Urothelium cell line (cell line): ENCODE measurements at places on chromosomes 12 and 14.

- no peak for DNase-seq
Observed at GRCh38 chr12:30599608-30600007, 96.1 kb downstream of the IPO8 start.

DNA sequence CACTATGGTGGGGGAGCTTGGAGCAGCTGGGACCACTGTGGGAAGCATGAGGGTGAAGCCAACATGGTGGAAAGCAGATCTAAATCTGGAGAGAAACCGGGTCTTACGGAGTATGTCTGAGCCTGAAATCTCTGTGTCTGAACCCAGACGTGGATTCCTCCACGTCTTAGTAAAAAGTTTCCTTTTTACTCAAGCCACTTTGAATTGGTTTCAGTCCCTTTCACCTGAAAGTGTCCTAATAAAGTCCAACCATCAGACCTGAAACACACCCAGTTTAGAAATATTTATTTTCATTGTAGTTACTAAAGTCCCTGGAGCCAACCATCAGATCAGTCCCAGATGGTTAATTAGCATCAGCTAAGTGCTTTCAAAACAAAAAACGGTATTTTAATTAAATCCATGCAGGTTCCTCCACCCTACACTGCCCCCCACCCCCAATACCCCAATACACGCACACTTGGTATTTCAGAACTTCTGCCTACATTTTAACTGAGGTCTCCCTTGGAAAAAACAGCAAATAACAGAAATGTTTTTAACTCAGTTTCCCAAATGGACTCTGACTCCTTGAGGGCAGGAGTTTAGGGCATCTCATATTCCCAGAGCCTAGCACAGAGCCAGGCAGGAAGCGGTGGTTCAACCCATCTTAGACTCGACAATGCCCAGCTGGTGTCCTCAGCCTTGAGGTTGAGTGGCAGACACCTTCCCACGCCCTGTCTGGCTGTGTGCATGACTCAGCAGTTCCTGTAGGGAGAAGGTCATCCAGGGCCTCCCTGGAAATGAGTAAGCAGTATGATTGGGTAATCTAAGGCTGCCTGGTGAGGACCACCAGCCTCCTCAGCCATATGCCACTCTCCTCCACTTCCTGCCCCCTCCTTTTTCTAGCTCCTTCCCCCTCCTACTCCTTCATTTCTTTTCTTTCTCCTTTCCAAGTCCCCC is 175.8 kb downstream of the TTC8 start:
- DNase-seq, result peak; percentile 80

DNA sequence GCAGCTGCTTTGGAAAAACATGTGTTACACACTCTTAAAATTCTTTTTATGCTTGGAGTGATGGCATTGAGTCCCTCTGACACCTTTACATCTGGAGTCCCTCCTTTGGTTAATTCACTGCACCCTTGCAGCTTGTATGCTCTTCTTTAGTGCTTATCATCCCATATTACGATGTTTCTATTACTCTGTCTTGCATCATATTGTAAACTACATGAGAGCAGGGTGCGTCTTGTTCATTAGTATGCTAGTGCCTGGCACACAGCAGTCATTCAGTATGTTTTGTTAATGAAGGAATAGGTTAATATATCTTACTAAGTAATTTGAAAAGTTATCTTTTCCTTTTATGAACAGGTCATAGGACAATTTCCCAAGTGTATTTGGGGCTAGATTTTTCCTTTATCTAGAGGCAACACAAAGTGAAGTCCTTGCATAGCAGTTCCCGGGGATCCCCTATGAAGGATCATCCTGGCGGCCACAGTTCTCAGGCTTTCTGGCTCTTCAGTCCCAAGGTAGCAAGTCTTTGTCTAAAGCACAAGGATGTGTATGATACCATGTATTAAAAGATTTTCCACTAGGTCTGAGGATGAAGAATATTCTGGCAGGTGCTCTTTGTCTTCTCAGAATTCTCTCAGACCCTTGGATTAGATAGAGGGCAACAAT is 363.8 kb downstream of the FUT8 start:
- no peak for DNase-seq

DNA sequence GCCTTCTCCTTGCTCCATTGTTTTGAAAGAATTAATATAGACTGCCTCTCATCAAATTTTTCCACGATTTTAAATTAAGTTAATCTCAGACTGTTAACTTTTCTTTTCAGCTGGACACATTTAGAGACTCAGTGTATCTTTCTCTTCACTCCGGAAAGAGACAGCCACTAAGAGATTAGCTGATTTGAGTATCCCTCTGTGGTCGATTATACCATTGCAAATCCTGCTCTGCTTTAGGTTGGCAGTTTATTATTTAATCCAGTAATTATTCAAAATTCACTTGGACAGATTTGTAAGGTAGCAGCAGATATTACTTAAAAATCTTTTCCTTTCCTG is 588 bp upstream of the TWF1 start:
- DNase-seq, result no peak

GRCh38 chr14:101535701-101536207 is 25.5 kb upstream of the DIO3 start:
- DNase-seq, result no peak

GRCh38 chr12:52014567-52015530 is 8.1 kb downstream of the TAMALIN start:
- DNase-seq, result no peak

- peak; percentile 56 for DNase-seq
Observed at GRCh38 chr14:50675597-50675996, 7.5 kb upstream of the SAV1 start.

GRCh38 chr12:25420116-25420515 is 133.0 kb downstream of the LMNTD1 start:
- no peak for DNase-seq

- DNase-seq, result no peak
Observed at GRCh38 chr14:95293449-95293848, 26.3 kb downstream of the CLMN start.

DNA sequence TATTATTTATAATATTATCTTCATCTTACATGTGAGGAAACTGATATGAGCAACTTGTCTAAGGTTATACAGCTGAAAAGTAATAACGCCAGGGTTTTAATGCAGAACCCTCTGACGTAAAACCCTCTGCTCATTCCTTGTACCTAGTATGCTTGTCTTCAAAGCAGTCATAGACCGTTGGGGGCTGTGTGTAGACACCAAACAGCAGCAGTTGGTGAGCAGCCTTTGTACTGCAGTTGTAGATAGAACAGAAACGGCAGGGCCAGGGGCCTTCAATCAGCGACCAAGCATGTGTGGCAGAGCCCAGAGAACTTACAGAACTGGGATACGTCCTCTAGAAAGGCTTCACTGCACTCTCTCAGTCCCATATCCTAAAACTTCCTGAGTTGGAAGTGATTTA is 28.1 kb downstream of the EVL start:
- no peak for DNase-seq

- DNase-seq, result no peak
Observed at GRCh38 chr14:38808734-38809455, 294.1 kb downstream of the SEC23A start.

DNA sequence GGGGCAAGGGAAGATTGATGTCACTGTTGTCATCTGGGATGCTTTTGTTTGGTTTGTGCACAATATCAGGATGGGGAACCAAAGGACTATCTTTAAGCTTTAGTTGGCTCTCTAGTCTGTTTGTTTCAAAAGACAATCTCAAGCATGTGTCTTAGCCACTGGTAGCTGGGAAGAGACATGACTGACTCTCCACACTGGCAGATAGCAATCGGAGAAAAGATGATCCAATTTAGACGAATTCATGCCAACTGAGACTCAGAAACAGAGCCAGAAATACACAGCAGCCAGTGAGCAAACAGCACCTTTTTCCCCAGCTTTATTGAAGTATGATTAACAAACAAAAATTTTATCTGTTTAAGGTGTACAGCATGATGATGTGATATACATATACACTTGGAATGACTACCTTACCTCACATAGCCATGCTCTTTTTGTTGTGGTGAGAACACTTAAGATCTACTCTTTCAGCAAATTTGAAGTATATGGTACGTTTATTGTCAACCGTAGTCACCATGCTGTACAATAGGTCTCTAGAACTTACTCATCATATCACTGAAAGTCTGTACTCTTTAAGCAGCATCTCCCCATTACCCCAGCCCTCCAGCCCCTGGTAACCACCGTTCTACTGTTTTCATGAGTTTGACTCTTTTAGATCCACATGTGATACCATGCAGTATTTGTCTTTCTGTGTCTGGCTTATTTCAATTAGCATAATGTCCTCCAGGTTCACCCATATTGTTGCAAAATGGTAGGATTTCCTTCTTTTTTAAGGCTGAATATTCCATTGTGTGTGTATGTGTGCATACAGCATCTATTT is 50.6 kb downstream of the DUSP16 start:
- DNase-seq, result no peak

- DNase-seq, result no peak
Observed at GRCh38 chr12:32301216-32301615, 98.1 kb upstream of the FGD4 start.

- DNase-seq, result no peak
Observed at GRCh38 chr14:36738269-36738668, 76.6 kb downstream of the PAX9 start.

- DNase-seq, result no peak
Observed at GRCh38 chr12:47789712-47790489, 16.9 kb downstream of the SLC48A1 start.

GRCh38 chr14:24439830-24440605 is 2.6 kb downstream of the SDR39U1 start:
- no peak for DNase-seq

DNA sequence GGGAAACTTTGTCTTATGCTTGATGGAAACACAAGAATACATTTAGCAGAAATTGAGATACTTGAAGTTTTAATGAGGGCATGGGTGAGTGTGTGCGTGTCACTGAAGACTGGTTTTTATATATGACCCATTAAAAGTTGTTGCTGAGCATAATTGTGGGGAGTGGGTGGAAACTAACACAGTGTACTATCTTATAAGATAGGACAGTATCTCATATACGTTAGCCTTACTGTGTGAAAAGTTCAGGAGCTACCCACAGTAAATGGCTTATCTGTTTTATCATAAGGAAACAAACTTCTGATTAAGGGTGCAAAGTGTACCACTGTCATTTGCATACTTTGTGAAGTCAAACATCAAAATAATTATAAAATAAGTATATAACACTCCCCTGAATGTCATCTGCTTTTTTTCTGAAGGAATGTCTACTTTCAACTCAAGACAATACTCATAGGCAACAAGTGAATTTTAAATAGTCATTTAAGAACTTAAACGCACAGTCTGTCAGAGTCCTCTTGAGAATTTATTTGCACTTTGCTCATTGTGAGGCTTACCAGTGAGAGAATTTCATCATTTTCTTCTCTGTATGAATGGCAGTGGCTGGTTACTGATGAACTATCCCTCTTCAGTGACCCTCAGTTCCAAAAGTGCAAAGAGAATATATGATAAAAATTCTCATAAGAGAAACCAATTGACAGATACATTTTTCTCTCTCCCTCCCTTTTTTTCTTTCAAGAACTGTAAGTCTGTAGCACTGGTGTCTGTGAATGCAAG is 4.2 kb downstream of the PDE3A start:
- DNase-seq, result no peak

GRCh38 chr14:87615822-87616679 is 376.9 kb downstream of the GALC start:
- peak; percentile 80 for DNase-seq

GRCh38 chr12:112537710-112538396 is 119.1 kb downstream of the PTPN11 start:
- peak; percentile 89 for DNase-seq

DNA sequence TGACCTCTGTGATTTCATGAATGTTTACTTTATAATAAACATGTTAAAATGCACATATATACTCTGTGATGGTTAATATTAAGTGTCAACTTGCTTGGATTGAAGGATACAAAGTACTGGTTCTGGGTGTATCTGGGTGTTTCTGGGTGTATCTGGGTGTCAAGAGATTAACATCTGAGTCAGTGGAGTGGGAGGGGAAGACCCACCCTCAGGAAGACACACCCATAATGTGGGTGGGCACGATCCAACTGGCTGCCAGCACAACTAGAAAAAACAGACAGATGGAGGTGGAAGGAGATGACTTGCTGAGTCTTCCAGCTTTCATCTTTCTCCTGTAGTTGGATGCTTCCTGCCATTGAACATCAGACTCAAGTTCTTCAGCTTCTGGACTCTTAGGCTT is 11.9 kb downstream of the NUP37 start:
- no peak for DNase-seq

DNA sequence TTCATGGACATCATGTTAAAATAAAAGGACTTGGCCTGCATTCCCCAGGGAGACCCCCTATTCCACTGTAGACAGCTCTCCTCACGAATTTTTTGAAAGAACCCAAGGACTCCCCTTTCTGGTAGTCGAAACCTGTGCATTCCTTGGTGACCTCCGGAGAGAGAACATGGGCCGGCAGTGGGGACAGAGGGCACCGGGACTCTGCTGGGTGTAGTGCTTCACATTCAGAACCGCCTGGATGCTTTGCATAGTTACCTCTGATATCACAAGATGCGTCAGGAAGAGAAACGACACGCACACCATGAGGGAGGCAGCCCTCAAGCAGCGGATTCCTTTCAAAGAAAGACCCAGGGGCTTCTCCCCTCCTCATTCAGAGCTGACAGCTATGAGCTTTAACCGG is 9.7 kb downstream of the CKAP4 start:
- no peak for DNase-seq

DNA sequence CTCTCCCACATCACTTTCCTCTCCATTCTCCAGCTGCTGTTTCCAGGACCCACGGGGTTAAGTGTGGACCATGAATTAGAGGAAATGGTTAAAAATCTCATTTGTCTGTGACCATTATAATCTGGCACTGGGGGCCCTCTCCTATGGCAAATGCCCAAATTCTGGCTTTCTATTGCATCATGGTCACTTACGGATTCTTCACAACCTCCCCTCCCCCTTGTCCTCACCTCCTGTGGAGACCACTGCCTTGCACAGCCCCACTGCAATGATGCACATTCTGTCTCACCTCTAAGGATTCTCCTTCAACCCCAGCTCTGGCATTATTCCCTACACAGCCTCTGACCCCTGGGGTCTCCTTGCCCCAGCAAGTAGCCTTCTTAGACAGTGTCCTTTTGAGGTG is 18.9 kb downstream of the BCAT1 start:
- DNase-seq, result no peak

DNA sequence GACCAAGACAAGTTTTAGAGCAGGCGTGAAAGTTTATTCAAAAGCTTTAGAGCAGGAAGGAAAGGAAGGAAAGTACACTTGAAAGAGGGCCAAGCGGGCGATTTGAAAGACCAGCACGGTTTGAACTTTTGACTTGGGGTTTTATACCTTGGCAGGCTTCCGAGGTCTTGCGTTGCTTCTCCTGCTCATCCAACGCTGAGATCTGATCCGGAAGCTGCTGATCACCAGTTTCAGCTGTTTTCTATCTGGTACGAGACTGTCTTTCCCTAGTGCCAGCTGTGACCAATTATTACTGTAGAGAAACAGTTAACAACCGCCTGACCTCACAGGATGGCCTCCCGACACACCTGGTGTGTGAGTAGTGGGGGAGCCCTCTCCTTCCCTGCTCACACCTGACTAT is 20.6 kb upstream of the SNRPF start:
- peak; percentile 6 for DNase-seq

DNA sequence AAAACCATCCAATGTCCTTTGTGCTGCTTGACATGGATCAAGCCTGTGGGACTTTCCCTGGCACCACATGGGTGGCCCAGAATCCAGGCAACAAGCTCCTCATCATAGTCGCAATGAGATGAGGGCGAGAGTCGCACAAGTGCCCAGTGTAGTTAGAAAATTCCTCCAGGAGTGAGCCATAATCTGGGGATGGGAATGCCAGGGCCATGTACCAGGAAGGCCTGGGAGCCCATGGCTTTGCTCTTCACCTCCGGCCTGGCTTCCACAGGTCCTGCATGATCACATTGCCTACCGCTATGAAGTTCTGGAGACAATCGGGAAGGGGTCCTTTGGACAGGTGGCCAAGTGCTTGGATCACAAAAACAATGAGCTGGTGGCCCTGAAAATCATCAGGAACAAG is 33.9 kb downstream of the DYRK4 start:
- no peak for DNase-seq

- peak; percentile 23 for DNase-seq
Observed at GRCh38 chr12:115998119-115998633, 279.3 kb downstream of the MED13L start.
